Activated CD4-positive, alpha-beta T cell treated with anti-CD3 and anti-CD28 coated beads, Interleukin-2, amount 50 U/mL, for 1 hour (primary cell): ENCODE measurements at places on chromosomes 2 and 18.

- DNase-seq: no peak
Measured at GRCh38 chr2:200336980-200337615, 30.6 kb downstream of the SPATS2L start.

- peak; percentile 58 for DNase-seq
Measured at GRCh38 chr2:85405201-85406059, 4.7 kb downstream of the CAPG start.

- DNase-seq: no peak
Measured at GRCh38 chr2:151729415-151729811, 4.9 kb downstream of the NEB start.

GRCh38 chr18:24679062-24679461 is 218.6 kb downstream of the HRH4 start:
- no peak for DNase-seq

DNA sequence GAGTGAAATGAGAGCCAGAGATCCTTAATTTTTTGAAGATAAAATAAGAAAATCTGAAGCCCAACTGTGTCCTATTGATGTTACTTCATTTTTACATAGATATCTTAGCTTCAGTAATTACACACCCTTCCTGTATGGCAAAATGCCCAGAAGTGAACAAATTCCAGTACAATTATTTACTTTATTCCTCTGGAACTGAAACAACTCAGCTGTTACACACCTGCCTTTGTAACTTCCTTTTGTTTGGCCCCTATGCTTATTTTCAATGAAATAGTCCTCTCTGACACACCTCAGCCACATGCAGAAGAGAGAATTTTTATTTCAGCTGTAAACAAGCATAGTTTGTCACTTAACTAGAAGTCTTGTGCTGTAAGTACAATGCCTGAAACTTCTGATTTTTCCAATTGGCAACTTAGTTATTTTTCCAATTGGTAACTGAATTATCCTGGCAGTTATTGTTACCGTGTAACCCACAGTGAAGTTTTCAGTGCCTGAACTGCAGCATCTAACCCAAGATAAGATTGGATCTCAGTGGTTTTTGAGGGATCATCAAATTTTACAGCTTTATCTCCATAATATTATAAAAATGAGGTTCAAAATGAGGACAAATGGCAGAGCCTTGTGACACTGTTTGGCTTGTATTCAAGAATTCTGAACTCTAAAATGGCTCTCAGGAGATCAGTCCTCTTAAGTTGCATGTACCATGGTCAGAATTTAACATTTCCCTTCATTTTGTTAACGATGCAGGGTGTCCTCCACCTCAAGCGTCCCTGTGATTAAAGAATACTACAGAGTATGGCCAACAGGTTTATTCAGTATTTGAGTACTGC is 82.6 kb downstream of the PKP4 start:
- DNase-seq: no peak

DNA sequence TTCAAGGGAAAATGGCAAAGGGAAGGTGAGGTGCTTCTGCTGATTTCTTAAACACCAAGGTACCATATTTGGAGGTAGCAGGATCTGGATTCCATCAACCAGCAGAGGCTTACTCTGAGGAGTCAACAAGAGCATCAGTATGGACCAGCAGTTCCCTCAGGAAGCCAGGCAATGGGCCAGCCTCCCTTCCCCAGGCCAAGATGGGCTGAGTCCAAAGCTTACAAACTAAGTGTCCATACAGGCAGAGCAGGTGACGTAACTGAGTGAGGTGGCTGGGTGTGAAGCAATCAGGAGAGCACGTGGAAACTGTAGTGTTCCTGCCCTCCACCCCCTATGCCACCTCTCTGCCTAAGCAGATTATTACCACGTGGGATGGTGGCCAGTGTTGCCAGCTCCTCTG is 134.2 kb upstream of the HNRNPA3 start:
- no peak for DNase-seq

DNA sequence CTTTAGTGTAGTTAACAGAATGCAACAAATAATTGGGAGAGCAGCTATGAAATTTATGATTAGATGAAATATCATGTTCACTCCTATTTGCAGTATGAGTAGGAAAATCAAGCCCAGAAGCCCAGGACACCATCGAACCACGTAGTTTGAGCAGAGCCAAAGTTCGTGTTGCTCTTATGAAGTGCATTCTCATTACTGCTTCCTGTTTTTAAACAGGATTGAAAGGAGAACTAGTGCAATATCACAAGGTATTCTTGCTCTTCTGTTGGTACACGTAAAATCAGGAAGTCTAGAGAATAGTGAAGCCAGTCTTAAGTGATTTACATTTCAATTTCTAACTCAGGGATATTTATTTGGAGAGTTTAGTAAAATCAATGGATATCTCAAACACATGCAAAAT is 21.1 kb downstream of the ARHGAP15 start:
- no peak for DNase-seq

DNA sequence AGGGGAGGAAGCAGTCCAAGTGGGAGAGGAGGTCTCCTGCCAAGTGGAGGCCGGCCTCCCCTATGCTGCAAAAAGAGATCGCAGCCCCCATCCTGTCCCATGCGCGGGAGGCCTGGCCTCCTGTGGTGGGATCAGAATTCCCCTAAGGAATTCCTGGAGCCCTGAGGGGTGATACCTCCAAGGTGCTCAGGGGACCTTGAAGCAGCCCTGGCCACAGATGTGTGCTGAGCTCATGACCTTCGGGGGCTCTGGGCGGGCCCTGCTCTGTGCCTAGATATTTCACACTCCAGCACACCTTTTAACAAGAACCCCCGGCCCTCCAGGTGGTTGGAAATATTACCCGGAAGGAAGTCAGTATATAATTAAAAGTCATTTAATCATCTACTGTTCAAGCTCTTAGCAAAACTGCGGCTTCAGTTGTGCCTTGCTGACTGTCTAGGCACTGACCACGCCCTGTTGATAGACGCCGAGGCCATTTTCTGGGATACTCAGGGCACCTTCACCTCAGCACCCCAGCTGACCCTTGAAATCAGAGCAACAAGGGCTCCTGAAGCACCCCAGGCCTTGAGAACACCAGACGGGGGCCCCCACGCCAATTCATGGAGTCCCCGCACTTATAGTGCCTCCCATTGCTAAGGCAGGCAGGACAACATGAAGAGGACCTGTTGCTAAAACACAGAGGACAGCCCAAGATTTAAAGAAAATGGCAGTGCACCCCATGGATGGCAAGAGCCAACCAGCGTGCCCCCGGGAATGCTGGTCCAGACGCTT is 119.1 kb downstream of the NDUFA10 start:
- DNase-seq: no peak

- no peak for DNase-seq
Measured at GRCh38 chr2:96547731-96548171, 11.2 kb downstream of the ARID5A start.

DNA sequence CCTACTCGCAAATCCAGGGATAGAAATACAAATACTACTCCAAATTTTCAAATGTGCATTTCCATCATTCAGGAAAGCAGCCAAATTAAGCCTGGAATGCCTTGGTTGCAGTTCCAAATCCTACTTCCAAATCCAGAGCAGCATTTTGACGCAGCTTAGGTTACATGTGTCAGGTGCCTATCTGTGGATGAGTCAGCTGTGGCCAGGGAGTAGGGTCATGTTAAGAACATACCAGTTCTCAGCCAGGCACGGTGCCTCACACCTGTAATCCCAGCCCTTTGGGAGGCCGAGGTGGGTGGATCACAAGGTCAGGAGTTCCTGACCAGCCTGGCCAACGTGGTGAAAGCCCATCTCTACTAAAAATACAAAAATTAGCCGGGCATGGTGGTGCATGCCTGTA is 17.0 kb downstream of the SLC30A6 start:
- DNase-seq: no peak

- no peak for DNase-seq
Measured at GRCh38 chr2:216287251-216287650, 85.0 kb downstream of the MARCHF4 start.

GRCh38 chr2:37656512-37657423 is 14.7 kb downstream of the CDC42EP3 start:
- DNase-seq: no peak

DNA sequence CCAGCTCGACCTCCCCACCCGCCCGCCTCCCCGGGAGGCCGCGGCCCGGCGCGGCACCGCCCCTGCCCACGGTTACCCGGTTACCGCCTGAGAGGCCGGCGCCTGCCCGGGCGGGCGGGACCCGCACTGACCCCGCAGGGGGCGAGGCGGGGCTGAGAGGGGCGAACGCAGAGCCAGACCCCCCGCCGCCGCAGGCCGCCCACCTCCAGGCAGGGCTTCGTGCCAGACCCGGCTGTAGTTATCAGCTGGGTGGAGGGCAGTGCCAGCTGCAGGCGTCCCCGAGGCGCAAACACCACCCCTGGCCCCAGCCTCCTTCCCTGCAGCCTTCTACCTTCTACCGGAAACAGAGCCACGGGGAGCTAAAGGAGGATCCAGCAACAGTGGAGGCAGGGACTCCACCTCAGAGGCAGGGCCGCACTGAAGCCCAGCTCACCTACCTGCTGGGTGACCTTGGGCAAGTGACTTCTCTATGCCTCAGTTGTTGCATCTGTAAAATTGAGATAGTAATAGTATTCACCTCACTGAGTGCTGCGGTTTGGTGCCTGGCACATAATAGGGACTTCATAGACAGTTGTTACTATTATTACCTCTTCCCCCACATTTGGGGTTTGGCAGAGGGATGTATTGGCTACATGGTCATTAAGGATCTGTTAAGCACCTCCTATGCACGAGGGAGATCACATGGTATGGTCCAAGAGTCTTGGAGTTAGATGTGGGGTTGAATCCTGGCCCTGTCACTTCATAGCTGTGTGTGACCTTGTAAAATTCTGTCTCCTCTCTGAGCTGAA is 231.6 kb upstream of the SMAD2 start:
- DNase-seq: no peak

- DNase-seq: no peak
Measured at GRCh38 chr2:11433822-11434221, 32.1 kb downstream of the E2F6 start.

GRCh38 chr18:21330122-21330701 is 88.2 kb downstream of the GREB1L start:
- DNase-seq: no peak

- DNase-seq: no peak
Measured at GRCh38 chr2:234308073-234308812, 188.6 kb downstream of the ARL4C start.
